ENCODE measurements at places on chromosomes 1 and 21. TPM values are rescaled to one million over a fixed set of nuclear protein-coding genes. Genes with fewer than 3 reads are reported as not detected.

Gene RAB42
- total RNA-seq: 3.5 TPM

Gene COL24A1
- 0.05 TPM for total RNA-seq

Gene OR2T35
- total RNA-seq: not detected

Gene KCTD3
- total RNA-seq: 47.6 TPM

Gene SPRR1A
- not detected for total RNA-seq

Gene FCGR1A
- total RNA-seq: not detected

Gene MATN1
- 0.02 TPM for total RNA-seq

Gene G0S2
- 3.4 TPM for total RNA-seq

Gene PRR9
- total RNA-seq: 0.05 TPM

Gene ETNK2
- 27.6 TPM for total RNA-seq

Gene LIN28A
- total RNA-seq: not detected

Gene ZNF683
- total RNA-seq: not detected

Gene ERICH3
- not detected for total RNA-seq

Gene TNNT2
- 0.17 TPM for total RNA-seq

Gene DVL1
- total RNA-seq: 64.0 TPM

Gene EGLN1
- total RNA-seq: 51.0 TPM

Gene NGF
- 0.38 TPM for total RNA-seq

Measured in A549 treated with AZD2906 at 1 μM for 4 hours (cell line).